Stimulated activated CD4-positive, alpha-beta T cell treated with anti-CD3 and anti-CD28 coated beads, Interleukin-4, amount 100 ng/mL, for 4 hours (primary cell): ENCODE measurements at places on chromosomes 1 and 21.

DNA sequence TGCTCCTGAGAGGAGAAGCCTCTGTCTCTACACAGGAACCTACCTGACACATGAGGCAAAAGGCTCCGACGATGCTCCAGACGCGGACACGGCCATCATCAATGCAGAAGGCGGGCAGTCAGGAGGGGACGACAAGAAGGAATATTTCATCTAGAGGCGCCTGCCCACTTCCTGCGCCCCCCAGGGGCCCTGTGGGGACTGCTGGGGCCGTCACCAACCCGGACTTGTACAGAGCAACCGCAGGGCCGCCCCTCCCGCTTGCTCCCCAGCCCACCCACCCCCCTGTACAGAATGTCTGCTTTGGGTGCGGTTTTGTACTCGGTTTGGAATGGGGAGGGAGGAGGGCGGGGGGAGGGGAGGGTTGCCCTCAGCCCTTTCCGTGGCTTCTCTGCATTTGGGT is 3.9 kb upstream of the ACKR1 start:
- no peak for DNase-seq

DNA sequence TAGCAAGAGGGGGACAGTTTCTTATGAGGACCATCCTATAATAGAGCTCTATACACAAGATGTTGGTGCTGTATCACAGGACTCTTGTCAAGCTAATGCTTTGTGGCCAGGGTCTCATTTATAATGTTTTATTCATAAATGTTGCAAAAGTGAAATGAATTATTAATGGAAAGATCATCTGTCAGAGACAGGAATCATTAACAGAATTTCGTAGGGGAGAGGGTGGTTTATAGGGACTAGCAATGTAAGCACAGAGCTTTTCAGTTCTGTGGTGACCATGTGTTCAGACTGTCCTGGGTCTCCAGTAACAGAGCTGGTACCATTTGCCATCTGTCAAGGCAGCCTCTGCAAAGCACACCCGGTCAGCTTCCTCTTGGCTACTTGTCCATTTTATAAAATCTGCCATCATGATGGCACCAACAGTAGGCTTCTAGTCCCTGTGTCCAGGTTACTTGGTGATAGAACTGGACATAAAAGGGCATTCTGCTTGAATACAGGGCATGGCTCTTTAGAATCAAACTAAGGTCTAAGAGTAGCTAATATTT is 36.2 kb downstream of the LPAR3 start:
- DNase-seq, result no peak

- DNase-seq, result no peak
These were observed 275.0 kb upstream of the BEND5 start for GRCh38 chr1:49051647-49052046.

GRCh38 chr1:42777852-42778251 is 6.9 kb upstream of the TMEM269 start:
- DNase-seq, result no peak

- no peak for DNase-seq
These were observed 253.1 kb upstream of the USP24 start for GRCh38 chr1:55468142-55468795.

DNA sequence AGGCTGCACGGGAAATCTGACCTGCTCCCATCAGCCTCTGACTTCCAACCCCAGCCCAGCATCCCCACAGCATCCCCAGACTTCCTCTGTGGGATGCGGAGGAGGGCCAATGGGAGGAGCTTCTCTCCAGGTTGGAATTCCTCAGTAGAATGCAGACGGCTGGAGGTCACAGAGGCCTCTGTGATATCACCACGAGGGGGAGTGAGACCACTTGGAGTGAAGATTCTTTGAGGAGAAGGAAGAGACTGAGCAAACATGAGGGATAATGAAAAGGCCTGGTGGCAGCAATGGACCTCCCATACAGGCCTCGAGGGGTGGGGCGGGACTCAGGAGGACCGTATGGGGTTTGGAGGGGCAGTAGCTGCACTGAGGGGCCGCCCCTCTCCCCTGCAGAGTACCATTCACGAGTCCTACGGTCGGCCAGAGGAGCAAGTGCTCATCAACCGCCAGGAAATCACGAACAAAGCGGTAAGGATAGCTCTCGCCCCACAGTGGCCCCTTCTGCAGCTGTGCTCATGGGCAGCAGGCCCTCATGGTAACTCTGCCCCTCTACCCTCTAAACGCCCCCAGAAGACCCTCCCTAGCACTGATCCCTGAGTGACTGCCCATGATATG is at the start of gene CATSPER4:
Gene CATSPER4, plus strand, starts transcription at position 230 of the 615 bp plus-strand sequence. Its CDS starts 26 bp downstream, at position 256.
- DNase-seq, result no peak

GRCh38 chr1:91535441-91535840 is 34.8 kb downstream of the CDC7 start:
- no peak for DNase-seq

- DNase-seq, result no peak
These were observed 182.4 kb downstream of the CDC7 start for GRCh38 chr1:91682882-91683597.

- DNase-seq, result no peak
These were observed 109.9 kb upstream of the ADGRL2 start for GRCh38 chr1:81690676-81691453.

- DNase-seq, result no peak
These were observed 67.5 kb downstream of the SYT2 start for GRCh38 chr1:202642619-202643291.

DNA sequence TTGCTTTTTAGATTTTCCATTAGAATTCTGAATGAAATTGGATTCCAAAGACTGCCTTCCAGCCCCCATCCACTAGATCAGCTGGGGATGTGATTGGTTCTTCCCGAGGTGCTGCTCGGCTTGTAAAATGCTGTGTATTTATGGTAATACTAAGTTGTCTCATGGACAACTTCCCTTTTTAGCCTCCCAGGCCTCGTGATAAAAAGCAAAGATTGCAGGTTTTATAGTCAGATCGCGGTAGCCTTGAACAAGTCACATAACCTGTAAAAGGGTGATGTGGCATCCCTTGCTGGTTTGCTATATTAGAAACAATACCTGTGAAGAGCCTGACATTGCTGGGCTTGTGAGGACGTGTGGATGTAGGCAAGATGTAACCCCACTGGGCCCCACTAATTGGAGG is 10.4 kb downstream of the MUL1 start:
- no peak for DNase-seq

- DNase-seq, result no peak
These were observed 89.9 kb downstream of the SGIP1 start for GRCh38 chr1:66623812-66624211.

GRCh38 chr1:164510435-164510834 is 48.5 kb upstream of the PBX1 start:
- DNase-seq, result no peak

- DNase-seq, result no peak
These were observed 18.8 kb upstream of the FASLG start for GRCh38 chr1:172640111-172640510.

- DNase-seq, result no peak
These were observed 1.7 kb upstream of the PSEN2 start for GRCh38 chr1:226868726-226869125.
